BJ (cell line): ENCODE measurements at places on chromosomes 1 and 21.

DNA sequence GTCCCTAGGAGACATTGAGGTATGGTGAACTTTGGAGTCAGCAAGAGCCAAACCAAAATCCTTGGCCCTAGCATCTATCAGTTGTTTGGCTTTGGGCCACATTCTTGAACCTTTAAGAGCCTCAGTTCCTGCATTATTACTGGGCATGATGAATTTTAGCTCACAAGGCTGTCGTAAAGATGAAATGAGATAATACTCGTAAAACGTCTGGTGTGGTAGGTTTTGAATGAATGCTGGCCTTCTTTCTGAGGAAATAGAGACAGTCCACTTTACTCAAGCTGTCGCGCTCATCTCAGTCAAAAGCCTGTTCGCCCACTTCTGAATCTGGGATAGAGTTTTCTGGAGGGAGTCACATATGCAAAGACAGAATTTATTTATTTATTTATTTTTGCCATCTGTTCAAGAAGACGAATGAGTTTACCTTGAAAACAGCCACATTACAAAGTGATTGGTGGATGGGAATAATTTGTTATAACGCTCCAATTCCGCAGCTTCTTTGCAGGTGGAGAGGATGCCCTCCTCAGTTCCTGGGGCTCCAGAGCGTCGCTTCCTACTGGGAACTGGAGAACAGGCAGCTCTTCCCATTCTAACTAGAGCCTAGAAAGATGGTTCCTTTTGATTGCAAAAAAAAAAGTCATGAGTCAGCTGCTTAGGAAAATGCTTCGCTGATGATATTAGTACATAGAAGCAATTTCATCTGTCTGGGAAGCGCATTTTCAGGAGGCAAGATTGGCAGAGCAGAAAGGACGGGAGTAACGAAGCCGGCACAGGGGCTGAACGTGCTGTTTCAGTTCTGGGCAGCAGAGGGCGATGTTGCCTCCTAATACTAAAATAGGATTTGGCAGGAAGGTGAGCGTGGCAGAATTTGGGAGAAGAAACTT is 49.9 kb upstream of the CYP2J2 start:
- DNase-seq = no peak

DNA sequence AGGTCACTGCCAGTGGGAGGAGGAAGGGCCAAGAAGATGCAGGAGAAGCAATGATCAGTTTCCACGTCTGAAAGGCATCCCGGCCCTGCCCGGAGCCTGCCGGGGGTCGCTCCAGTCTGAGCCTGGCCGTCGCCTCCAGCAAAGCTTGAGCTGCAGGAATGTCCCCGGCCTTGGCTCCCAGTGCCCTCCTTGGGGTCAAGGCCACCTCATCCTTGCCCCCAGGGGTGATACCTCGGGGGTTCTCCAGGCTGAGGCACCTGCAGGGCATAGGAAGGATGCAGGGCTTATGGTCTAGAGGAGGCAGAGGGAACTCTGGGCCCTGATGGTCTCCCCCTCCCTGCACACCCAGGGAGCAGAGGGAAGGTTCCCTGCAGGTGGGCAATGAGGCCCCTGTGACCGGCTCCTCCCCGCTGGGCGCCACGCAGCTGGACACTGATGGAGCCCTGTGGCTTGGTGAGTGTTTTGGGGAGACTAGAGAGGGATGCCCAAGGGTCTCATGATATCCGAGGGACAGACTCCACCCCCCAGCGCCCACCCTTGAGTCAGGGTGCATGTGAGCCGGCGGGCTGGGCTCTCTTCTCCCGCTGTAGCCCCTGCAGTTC is 19.9 kb downstream of the RNF223 start:
- DNase-seq = no peak

GRCh38 chr1:64841330-64842065 is 96.6 kb downstream of the RAVER2 start:
- DNase-seq = no peak

DNA sequence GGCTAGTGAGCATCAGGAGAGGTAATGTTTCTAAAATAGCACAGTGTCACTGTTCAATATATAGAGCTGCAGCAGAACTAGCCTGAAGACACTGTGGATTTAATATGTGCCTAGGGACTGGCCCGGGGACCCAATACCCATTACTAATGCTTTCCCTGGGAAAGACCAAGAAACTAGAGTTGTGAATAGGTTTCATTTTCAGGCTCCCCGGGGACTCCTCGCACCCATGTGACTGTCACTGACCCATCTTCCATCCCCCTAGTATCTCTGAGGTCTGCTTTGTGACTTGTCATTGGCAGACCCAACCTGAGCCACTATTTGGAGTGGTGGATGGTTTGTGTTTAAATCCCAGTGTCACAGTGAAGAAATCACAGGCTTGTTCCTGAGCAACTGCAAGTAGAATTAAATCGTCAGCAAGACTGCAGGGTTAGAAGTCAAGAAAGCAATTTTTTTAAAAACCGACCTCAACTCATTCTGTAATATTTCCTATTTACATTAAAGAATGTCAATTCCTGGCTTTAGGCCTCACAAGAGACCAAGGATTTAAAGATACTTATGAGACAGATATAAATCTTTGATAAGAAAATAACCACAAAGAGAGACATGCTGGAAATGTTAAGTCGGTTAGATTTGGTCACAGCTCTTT is 130.0 kb upstream of the TNR start:
- DNase-seq = no peak

DNA sequence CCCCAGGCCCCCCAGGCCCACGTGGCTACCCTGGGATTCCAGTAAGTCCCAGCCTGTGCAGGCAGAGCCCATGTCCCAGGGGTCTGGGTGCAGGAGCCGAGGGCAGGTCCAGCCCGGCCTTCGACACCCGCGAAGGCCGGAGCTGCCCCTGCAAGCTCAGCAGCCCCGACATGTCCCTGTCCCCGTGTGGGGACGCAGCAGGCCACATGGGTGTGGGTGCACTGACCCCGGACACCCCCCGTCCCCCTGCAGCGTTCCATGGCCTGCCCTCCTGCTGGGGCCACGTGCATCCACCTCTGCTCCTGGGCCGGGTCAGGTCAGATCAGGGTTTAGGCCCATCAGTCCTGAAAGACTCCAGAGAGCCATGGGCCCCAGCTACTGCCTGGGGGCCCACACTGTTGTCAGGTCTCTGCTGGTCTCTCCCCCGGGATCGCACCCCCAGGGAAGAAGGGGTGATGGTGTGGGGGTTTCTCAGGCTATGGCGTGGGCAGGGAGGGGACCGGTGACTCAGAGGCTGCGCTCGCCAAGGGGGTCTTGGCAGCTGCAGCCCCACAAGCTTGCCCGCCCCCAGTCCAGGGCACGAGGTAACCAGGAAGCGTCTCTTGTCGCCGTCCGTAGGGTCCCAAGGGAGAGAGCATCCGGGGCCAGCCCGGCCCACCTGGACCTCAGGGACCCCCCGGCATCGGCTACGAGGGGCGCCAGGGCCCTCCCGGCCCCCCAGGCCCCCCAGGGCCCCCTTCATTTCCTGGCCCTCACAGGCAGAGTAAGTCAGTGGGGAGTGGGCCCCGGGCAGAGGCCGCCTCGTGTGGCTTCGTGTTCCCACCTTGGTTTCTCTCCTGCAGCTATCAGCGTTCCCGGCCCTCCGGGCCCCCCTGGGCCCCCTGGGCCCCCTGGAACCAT is 37.5 kb downstream of the SLC19A1 start:
- DNase-seq = no peak

DNA sequence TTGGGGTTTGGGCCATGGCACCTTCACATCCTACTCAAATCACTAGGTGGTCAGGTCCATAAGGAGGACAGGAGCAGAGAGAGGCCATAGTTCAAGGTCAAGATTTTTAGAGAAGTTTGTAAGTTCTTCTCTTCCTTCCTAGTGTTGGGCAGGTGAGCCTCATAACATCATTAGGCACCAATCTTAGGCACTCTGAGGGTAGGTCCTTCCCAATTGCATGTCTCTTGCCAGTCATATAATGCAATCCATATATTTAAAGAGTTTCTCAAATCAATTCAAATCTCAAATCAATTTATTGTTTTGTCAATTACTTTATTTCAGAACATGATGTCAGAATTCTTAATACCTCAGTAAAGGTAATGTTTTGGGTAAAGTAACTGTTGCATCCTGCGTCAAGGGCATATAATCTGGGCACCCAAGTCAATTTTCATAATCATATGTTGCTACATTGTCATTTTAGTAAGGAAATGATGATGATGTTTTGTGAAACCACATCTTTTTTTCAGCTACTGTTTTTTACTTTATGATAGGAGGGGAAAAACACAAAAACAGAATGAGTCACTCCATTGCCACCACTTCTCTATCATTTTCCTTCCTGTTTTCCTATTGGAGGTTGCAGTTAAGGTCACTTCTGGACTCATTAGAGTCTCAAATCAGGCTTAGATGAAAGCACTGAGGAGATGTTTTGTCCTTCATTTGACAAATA is 122.7 kb downstream of the UCHL5 start:
- DNase-seq = no peak

- DNase-seq = no peak
Observed at GRCh38 chr1:197771904-197772556, 3.2 kb downstream of the DENND1B start.

DNA sequence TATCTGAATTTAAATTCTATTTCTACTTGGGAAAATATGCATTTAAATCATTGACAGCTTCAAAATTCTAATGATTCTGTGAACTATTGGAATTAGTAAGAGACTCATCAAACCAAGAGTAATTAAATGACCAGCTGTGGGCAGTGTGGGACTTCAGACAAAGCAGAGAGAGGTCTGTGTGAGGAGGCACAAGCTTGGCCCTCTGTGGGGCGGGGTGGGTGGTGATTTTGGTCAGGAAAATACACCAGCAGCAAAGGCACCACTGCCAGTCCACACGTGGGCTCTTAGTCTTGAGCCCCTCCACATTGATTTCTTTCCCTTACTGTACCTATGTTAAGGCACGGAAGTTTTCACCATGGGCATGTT is 39.2 kb upstream of the RAB4A start:
- DNase-seq = no peak

DNA sequence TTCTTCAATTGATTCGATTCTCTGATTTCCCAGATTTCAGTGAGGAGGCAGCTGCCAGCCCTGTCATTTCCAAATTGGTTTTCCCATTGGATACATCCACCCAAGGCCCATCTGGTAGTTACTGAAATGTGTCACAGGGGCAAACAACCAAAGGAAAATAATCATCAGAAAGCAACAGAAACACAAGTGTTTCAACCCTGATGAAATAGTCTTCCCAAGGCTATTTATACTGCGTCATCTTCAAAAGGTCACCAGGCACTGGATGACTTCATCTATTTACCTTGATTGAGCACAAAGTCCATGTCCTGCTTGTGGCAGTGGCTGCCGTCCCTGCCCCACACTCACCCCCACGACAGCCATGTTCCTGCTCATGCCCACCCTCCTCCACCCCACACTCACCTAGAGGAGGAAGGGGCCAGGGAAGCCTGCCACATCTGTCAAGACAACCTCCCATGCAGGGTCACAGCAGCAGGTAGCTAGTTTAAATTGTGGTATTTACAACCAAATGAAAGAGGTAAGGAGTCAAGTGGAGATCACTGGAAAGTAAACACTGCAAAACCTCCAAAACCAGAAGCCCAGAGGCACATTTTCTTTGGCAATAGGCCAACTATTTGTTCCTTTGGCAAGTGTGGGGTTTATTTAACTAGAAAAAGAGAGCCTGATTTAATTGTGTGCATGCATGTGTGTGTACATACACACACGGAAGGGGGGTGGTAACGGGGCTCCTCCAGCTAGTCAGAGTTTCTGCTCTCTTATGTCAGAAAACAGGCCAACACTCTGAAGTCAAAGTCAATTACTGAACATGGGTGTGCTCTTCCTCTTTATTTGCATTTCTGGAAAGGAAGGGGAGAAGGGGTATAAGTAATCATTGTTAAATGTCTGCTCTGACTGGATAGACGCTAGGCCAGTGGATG is 49.5 kb upstream of the RAB4A start:
- DNase-seq = no peak

DNA sequence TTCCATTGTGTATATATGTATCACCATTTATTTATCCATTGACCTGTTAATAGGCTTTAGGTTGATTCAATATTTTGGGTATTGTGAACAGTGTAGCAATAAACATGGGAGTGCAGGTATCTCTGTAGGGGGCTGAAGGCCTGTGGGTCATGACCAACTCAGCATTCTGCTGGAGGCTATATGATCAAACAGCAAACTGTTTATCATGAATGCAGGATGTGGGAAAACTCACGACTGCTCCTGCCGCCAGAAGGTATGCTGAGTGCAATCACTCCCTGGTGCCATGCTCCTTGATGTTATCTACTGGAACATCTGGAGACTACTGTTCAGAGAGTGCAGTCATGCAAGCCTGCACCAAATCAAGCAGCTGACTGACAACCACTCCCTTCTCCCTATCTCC is 275.2 kb downstream of the COL11A1 start:
- no peak for DNase-seq

- no peak for DNase-seq
Observed at GRCh38 chr1:118294875-118295642, 110.0 kb upstream of the SPAG17 start.

- DNase-seq = no peak
Observed at GRCh38 chr21:16976193-16976592, 536.6 kb upstream of the CXADR start.

DNA sequence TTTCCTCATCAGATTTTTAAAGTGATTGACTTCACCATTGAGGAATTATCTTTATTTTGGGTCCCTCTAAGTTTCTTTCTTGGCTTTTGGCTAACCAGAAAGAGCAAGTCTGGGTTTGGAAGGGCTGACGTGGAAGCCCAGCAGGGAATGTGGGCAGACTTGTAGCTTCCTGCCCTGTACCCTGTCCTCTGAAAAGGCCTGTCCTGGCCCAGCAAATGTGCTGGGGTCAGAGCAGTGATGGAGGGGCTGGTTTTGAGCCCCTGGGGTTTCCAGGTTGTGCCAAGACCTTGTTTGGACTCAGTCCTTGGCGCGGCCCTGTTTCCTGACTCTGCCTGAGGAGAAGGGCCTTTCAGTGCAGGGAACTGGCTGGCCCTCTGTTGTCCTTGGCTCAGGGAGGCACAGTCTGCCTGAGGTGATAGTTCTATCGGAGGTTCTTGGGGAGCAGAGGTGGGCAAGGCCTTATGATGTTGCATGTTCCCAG is 72.1 kb downstream of the UCK2 start:
- DNase-seq = no peak

- peak; percentile 60 for DNase-seq
Observed at GRCh38 chr1:72397786-72398185, 115.4 kb upstream of the NEGR1 start.

- no peak for DNase-seq
Observed at GRCh38 chr1:225710804-225711203, 57.9 kb upstream of the ENAH start.

- DNase-seq = no peak
Observed at GRCh38 chr1:54099061-54099610, 45.7 kb downstream of the TCEANC2 start.

- no peak for DNase-seq
Observed at GRCh38 chr1:197314682-197315081, 46.6 kb downstream of the CRB1 start.

- DNase-seq = no peak
Observed at GRCh38 chr1:205373022-205373797, 16.5 kb upstream of the KLHDC8A start.

GRCh38 chr1:239493811-239494414 is 107.5 kb downstream of the CHRM3 start:
- no peak for DNase-seq
